Activated CD4-positive, alpha-beta T cell treated with anti-CD3 and anti-CD28 coated beads, Interleukin-2, amount 50 U/mL, for 16 hours (primary cell): ENCODE measurements at places on chromosomes 6 and 20.

DNA sequence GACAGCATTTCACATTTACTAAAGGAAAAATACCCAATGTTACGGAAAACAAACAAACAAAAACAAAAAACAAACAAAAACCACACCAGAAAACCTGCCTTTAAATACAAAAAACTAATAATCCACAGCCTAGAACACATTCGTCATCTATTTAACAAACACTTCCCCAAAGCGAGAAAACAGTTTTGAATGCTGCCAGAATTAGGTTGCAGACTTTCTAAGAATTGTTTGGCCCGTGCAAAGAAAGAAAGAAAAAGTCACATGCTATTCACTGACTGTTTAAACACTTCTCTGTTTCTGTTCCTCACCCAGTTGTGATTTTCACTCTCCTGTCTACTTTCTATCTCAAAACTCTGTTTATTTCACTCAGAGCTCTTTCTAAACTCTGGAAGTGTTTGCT lies 52.5 kb downstream of the BCAS1 start:
- peak; percentile 7 for DNase-seq

DNA sequence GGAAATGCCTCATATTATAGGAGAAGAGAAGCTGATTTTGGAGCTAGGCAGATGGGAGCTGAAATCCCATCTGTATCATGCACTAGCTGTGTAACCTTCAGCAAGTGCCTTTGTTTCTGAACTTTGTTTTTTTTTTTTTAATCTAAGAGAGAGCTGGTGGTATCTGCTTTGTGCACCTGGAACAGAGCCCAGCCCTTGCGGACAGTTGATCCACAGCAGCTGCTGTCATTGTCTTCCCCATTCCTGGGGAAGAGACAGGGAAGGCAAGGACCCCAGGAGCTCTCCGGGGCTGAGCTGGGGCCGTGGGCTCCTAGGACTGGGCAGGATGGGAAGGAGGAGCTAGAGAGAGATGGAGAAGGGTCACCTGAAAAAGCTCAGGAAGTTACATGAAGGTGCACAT lies 92.1 kb downstream of the SYNJ2 start:
- DNase-seq = no peak

DNA sequence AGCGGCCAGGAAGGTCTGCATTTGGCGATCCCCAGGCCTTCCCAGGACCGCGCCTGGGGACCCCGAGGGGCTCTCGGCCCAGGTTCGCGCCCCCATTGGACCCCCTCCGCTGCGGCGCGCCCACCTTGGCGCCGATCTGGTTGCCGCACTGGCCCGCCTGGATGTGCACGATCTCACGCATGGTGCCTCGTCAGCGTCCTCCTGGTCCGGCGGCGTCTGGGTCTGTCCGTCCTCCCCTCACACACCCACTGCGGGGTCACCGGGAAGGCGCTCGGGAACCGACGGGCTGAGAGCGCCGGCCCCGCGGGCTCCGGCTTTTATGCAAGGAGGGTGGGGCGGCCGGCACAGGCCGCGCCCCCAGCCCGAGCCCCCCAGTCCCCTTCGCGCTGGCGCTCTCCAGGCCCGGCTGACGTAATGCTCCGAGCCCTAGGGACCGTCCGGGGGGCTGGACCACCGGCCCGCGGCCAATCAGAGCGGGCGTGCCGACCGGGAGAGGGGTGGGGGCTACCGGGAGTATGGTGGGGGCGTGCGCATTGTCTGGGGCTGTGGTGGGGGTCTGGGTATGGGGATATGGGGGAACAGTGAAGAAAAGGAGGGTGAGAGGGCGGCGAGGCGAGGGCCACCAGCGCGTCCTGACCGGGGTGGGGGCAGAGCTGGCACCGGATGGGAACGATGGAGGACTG lies at the start of gene TUBB2B:
TUBB2B (minus strand) TSS at position 291 of the 683 bp plus-strand sequence; CDS start at position 181, 110 bp downstream.
- no peak for DNase-seq

GRCh38 chr6:53960311-53960710 lies 150.9 kb upstream of the MLIP start:
- DNase-seq = no peak

- peak; percentile 76 for DNase-seq
Observed at GRCh38 chr20:51624157-51624731, 81.7 kb upstream of the NFATC2 start.

DNA sequence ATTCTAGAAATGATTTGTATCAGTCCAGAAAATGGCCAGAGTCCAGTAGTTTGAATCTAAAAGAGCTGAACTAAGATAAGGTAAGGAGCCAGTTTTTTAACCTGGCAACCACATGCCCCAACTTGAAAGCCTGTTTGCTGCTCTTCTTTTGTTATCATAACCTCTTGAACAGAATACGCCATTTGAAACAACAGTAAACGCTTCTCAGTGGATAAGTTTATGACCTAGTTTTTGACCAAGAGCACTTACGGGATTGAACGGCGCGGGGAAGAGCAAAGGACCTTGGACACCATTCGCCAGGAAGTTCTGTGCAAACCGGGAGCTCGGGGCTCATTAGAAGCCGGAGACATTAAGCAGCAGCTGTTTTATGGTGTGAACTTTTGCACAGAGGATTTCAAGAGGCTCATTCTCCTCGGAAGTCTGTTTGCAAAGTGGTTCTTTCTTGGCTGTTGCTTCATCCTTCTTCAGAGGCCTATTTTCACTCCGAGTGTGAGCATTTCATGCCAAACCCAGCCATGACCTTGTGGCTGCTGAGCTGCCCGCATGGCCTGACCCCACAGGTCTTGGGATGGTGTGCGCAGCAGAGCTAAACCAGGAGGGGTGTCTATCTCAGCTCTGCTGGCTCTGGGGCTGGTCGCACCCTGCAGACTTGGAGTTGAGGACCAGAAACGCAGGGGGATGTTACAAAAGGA lies 215.1 kb downstream of the SOX4 start:
- DNase-seq = no peak

DNA sequence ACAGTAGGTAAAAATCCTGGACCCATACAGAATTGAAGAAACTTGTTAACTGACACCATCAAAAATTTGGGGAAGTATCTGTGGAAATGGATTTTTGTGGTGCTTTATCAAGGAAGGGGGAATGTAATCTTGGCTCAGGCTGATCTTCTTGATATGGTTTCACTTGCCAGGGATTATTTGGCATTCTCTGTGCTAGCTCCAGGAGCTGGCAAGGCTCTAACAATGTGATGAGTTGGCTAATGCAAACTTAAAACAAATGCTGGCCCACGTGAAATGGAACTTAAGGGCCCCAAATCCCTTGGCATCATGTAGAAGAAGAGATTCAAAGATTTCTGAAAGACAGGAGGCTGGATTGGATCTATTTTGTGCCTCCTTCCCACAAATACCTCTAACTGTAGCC lies 13.1 kb downstream of the KCNS1 start:
- no peak for DNase-seq

DNA sequence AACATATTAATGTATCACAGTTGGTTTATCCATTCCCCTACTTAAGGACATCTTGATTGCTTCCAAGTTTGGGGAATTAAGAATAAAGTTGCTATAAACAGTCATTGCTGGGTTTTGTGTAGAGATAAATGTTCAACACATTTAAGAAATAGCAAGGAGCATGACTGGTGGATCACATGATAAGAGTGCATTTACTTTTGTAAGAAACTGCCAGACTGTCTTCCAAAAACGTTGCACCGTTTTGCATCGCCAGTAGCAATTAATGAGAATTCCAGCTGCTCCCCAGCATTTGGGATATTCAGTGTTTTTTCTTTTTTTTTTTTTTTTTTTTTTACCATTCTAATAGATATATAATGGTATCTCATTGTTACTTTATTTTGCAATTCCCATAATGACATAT lies 695.7 kb upstream of the GJE1 start:
- DNase-seq = no peak

DNA sequence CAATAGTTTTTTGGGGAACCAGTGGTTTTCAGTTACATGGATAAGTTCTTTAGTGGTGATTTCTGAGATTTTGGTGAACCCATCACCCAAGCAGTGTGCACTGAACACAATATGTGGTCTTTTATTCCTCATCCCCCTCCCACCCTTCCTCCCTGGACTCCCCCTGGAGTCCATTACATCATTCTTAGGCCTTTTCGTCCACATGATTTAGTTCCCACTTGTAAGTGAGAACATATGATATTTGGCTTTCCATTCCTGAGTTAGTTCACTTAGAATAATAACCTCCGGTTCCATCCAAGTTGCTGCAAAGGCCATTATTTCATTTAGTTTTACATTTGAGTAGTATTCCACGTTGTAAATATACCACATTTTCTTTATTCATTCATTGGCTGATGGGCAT lies 28.3 kb downstream of the RPP40 start:
- no peak for DNase-seq

DNA sequence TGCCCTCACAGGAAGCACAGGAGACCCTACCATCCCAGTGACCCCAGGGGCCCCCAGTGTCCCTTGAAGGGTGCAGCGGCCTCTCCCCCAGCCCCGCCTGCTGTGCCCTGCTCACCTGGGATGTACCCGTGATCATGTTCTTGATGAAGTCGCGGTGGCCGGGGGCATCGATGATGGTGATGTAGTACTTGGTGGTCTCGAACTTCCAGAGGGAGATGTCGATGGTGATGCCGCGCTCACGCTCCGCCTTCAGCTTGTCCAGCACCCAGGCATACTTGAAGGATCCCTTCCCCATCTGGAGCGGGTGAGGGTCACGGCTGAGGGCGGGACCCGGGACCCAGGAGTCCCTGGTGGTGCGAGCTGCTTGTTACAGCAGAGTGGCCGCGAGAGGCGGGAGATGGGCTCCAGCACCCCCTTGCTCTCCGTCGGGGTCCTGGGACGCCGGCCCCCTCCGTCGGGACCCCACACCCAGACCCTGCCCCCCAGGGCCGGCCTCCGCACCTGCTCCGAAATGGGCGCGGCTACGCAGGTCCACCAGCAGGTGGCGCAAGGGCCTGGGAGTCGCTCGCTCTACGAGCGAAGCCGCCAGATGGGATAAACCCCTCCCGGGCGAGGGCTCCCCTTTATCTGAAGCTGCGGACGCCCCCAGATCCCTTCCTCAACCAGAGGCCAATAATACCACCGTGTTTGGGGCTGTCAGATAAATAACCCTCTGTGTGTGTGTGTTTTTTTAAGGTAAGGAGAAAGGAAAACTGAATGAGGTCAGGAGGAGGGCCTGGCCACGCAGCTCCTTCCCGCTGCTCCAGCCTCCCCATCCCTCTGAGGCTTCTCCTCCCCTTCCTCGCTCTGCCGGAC lies 2.9 kb downstream of the EEF1A2 start:
- peak; percentile 67 for DNase-seq

DNA sequence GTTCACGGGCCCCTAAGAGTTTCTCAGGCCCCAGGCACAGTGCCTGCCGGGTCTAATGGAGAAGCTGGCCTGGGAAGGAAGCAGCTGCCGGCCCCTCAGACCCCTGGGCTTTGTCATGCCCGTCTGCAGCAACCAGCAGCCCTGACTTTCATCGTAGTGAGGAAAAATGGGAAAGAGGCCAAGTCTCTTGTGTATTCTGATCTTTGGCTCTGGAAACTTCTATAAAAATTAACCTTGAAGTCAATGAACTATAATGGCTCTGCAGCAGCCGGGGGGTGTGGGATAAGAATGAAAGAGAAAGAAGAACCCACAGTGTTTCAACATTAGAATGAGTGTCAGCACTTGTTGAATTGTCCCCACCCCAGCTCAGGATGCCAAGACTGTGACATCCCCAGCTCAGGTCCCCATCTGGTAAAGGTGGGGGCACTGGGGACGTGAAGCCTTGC lies 12.9 kb downstream of the TGM2 start:
- peak; percentile 23 for DNase-seq

GRCh38 chr6:105537981-105538578 lies 135.2 kb upstream of the PREP start:
- no peak for DNase-seq

DNA sequence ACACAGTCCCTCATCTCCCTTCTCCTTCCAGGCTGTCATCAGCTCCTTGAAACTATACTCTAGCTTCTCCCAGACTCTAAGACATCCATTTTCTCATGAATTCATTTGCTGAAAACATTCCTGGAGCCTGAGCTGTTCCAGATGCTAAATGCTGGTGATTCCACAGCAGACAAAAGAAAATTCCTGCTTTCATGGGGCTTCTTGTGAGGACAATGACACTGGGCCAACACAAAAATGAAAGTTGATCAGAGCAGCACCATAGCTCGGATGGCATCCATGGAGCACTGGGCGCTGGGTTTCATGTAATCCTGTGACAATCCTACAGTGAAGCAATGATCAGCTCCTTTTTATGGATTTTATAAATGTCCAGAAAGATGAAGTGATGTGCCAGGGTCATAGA lies 47.4 kb upstream of the STX16 start:
- no peak for DNase-seq
